ENCODE measurements at places on chromosomes 5 and 9.

DNA sequence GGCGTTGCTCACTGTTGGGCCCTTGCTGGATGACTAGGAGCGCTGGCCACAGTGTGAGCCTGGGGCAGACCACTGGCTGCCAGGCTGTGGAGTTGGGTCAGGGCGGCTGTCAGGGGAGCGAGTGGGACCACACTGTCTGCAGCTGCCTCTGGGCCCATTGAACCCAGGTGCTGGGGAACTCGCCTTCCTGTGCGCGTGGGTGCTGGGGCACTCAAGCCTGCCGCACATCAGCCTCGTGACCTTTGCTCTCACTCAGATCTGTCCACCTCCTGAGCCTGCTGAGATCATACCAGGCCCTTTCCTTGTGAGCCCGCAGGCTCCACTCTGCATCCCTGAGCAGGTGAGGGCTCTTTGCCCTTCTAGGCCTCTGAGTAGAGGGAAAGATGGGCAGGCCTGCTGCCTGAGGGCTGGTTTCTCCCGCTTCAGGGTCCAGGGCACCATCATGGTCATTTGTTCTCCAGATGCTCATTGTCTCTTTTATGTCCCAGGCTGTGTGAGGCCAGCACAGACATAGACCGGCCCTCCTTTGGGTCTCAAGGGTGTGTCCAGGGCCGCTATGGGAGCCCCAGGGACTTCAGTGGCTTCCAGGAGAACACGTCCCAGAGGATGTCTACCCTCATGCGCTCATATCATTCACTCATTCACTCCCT is 26.5 kb downstream of the WNK2 start:
- no peak for DNase-seq

GRCh38 chr9:80383331-80383730 is 811.6 kb downstream of the TLE4 start:
- DNase-seq: no peak

DNA sequence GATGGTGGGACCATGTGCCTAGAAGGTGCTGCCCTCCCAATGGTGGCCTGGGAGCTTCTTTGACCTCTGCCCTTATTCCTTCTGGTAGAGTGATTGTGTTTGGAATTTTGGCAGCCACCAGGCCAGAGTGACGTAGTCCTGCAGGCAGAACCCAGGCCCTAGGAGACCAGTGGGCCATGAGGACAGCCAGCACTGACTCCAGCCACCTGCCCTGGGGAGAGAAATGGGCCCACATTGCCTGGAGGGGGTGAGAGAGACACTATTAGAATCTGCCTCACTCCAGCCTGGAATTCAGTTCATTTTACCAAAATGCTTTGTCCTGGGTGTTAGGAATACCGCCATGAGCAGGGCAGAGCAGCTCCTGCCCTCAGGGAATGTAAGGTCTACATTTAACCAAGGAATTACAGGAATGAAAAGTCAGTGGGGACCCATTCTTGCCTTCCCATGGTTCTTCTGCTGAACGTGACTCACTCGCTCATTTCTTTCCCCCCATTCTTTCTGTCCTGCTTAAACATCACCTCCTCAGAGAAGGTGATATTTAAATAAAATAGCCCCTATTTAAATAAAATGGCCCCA is 5.5 kb upstream of the COL27A1 start:
- no peak for DNase-seq

- no peak for DNase-seq
Measured at GRCh38 chr9:130414081-130414731, 30.6 kb upstream of the ASS1 start.

GRCh38 chr5:133387621-133388020 is 224.7 kb downstream of the FSTL4 start:
- DNase-seq: no peak

DNA sequence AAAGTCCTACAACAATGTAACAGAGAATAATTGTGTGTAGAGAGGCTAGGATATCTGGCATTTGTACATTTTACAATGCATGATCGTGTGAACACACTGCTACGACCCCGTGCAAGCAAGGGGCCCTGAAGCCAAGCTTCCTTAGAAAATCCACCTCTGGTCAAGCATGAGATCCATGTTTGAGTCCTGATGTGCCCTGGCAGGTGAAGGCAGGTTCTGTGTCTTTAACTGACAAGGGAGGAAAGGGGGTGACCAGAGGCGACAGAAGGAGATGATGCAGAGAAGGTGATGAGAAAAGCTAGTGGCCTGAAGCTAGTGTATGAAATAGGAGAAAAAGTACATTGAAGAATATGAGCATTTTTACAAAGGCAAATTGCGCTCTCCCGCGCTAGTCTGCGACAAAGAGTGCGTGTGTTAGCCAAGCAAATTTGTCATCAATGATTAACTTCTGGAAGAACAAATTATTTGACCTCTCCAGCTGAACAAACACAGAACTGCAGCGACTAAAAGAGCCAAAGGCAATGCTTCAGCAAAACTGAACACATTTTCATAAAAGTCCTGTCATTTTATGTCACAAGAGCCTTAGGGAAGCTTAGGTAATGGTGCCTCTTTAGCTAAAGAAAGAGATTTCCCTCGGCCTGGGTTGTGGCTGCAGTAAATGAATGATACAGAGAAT is 101.7 kb upstream of the DAPK1 start:
- no peak for DNase-seq

DNA sequence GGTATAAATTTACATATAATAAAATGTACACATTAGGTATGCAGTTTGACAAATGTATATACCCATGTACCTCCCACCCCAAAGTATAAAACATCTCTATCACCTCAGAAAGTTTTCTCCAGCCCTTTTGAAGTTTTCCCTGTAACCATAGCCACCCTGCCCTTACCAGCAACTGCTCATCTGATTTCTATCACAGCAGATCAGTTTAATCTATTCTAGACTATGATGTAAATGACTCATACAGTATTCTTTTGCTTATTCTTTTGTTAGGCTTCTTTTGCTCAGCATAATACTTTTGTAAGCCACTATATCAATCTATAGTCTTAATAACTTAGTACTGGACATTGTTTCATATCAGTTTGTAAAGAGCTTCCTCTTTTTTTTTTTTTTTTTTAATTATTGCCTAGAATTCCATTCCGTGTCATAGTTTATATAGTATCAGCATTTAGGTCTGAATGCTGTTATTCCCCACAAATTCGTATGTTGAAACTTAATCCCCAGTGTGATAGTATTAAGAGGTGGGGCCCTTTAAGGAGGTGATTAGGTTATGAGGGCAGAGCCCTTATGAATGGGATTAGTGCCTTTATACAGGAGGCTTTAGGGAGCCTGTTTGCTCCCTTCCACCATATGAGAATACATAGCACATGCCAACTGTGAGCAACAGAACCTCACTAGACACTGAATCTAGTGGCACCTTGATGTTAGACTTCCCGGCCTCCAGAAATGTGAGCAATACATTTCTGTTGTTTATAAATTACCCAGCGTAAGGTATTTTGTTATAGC is 20.3 kb downstream of the MELK start:
- no peak for DNase-seq

DNA sequence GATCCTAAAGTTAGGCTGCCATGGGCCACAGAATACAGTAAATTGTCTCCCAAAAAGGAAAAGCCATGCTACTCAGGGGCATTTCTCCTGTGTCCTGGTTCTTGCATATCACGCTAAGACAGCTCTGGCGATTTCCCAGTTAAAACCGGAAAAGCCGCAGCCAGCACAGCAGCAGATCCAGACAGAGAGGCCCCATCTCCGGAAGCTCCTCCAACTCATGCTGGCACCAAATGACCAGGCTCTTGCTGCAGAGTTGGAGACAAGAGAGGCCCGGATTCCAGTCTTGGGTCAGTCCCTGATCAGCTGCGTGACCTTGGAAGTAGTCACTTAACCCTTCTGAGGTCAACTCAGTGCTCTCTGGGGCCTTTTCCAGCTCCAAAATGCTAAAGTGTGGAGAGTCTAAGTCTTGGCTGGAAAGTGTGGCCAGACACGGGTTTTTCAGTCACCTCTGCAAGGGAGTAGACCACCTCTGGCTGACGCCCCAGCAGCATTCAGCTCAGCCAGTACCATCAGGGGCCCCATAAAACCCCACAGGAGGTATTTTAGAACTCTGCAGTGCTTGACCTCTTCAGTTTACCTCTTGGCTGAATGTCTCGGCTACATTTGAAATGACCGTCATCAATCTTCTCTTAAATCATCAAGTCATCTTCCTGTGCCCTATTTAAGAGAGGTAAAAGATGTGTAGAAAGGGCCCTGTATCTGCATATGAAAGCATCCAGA is 16.2 kb downstream of the GDNF start:
- DNase-seq: no peak

DNA sequence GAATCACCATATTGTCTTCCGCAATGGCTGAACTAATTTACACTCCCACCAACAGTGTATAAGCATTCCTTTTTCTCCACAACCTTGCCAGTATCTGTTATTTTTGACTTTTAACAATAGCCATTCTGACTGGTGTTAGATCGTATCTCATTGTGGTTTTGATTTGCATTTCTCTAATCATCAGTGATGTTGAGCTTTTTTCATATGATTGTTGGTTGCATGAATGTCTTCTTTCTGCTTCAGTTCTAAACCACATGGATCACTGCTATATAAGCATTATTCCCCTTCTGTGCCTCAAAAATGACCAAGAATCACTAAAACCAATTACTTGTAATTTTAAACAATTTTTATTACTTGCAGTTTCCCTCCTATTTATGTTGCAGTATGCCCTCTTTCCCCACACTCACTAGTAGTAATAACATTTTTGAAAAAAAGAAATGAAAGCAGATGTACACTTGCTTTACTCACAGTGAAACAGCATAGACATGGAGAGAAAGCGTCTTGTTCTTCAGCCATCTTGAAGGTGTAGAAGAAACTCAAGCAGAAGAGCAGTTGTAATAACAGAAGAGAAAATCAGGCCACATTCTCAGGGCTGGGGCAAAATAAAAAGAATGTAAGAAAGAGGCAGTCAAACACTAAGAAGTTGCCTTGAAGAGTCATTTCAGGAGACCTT is 4.5 kb upstream of the TMEM252 start:
- DNase-seq: no peak

DNA sequence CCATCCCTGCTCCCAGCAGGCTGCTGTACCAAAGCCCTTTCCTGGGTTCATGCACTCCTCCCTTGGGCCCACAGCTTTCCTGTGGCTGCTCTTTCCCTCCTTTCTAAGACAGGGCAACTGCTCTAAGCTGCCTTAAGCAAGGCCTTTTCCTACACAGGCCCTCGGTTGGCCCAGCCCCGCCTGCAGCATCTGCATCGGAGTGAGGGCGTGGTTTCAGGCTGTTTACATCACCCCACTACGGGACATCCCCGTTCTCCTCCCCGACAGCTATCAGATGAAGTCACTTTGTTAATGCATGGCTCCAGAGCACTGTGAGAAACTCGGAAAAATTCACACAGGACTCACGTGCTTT is 3.4 kb downstream of the DPH7 start:
- DNase-seq: no peak

- DNase-seq: no peak
Measured at GRCh38 chr5:3024126-3024525, 272.6 kb upstream of the IRX2 start.

DNA sequence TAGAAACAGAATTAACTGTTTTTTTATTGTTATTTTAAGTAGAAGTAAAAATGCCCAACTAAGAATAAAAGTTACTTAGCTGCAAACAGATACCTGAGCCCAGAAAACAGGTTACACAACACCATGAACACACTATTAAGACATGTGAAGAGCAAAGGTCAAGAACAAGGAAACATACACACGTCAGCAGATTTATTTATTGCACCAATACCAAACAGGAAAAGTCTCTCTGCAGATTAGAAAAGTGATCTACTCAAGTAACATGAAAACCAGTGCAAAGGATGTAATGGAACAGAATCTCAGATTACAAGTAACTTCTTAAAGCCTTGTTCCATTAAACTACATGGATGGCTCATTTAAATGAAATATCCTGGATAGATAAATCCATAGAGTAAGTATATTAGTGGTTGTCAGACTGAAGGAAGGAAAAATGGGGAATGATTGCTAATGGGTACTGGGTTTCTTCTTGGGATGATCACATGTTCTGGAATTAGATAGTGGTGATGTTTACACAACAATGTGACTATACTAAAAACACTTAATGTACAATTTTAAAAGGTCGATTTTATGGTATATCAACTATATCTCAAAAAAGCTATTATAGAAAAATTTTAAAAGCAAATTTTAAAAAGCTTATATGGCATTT is 6.1 kb downstream of the SAR1B start:
- no peak for DNase-seq

DNA sequence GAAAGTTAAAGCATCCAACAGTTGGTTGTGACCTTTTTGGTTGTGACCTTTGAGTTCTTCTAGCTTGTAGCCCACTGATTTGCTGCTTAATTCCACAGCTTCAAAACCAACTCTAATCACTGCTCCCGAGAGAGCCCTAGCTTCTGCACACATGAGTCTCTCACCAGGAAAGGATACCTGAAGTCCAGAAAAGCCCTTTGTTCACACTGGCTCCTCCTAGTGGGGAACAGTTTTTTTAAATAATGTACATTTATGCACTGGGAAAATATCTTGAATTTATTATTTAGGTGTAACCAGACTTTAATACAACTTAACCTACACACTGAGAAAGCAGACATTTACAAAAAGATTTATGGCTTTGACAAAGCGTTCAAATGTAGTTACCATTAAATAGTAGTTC is 120.2 kb upstream of the CCDC152 start:
- no peak for DNase-seq

- DNase-seq: no peak
Measured at GRCh38 chr9:120876842-120877240, at the start of gene PHF19. Gene PHF19 (minus strand): TSS chr9:120877188. CDS start chr9:120874741, 2,447 bp downstream.

- DNase-seq: no peak
Measured at GRCh38 chr5:5930561-5930960, 447.8 kb downstream of the MED10 start.

- no peak for DNase-seq
Measured at GRCh38 chr5:57710126-57710525, 227.5 kb upstream of the ACTBL2 start.

- DNase-seq: no peak
Measured at GRCh38 chr5:167512111-167512510, 779.3 kb upstream of the WWC1 start.

DNA sequence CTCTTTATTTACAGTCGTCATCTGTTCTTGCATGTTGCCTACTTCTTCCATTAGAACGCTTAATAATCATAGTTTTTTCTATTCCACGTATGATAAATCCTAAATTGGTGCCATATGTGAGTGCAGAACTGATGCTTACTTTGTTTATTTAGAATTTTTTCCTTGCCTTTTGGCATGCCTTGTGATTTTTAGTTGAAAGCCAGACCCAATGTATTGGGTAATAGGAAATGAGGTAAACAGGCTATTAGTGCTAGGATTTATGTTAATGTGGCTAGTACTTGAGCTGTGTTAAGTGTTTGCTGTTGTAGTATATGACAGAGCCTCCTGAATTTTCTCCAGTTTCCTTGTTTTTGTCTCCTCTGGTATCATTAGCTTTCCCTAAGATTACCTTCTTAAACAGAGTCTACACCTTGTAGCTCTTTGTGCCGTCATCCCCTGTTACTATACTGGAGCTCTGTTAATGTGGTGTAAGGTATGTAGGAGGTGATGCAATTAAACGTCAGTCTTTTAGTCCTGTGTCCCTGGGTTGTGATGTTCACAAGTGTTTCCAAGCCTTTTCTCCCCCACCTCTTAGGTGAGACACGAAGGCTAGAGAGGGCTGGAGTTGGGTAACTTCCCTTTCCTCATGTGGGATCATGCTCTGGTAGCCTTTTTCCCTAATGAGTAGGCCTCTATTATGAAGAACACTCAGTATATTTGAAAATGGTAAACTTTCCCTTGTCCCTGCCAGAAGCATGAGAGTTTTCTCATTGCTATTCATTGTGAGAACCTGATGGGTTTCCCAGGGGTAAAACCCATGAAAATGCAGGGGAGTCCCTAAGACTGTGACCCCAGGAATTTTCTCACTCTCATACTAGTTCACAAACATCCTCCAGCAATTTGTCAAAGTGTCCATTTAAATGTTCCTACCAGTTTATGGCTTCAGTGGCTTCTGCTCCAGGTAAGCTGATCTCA is 21.2 kb downstream of the SPATA31D3 start:
- no peak for DNase-seq

Data from NCI-H2227 treated with DMSO at 0.1 percent for 48 hours (cell line).